ENCODE measurements at places on chromosomes 16 and 17. TPM values are rescaled to one million over a fixed set of nuclear protein-coding genes. Genes with fewer than 3 reads are reported as not detected.

SLC35G6 gene
- not detected for total RNA-seq

MYH2 gene
- not detected for total RNA-seq

NT5C gene
- total RNA-seq: 50.4 TPM

HLF gene
- 0.65 TPM for total RNA-seq

TP53TG3C gene
- total RNA-seq: not detected

DNA sequence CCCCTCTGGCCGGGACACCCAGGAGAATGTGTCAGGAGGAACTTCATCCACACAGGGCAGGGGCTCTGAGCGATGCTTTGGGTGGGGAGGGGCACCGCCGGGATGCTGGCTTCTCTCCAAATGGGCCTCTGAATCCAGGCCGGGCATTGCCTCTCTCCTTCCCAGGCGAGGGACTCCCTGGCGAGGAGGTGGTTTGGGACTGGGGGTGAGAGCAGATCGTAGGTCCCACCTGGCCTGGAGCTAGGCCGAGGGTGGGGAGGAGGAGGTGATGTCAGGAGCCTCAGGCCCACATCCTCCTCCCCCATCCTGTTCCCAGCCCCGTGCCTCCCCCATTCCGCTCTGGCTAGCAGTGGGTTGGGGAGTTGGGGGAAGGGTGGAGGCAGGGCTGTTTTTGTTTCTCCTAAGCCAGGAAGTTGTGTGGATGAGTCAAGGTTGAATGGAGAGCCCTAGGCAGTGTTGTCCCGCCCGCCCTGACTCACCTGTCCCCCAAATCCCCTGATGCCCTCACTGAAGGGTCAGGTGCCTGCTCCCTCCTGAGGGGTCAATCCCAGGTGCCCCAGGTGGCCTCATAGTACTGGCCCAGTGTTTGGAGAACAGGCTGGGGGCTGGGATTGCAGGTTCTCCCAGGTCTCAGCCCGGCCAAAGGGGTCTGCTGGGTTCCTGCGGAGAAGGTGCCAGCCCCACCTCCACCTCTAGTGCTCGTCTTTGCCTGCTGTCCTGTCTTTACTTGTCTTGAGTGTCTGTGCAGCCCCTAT, 2.8 kb downstream of the GRB7 start:
- peaks cover 3% of the 10 kb centered on the region for H3K36me3 ChIP-seq
- peaks cover 6% of the 10 kb centered on the region for H3K27me3 ChIP-seq
- H3K27ac ChIP-seq: no peak overlapping the region
- peaks cover 38% of the 10 kb centered on the region for H3K4me1 ChIP-seq

- peaks cover 45% of the 10 kb centered on the region for H3K4me1 ChIP-seq
- no peak overlapping the region for H3K4me3 ChIP-seq
- H3K36me3 ChIP-seq: peaks cover 13% of the 10 kb centered on the region
These were observed 4.6 kb upstream of the OTOA start for GRCh38 chr16:21659124-21659523.

- peaks cover 80% of the 10 kb centered on the region for H3K4me1 ChIP-seq
- peak overlapping the region; percentile 95 for H3K27ac ChIP-seq
- H3K36me3 ChIP-seq: peaks cover 14% of the 10 kb centered on the region
- DNase-seq: peak; percentile 51
These were observed 28.0 kb downstream of the PRKCB start for GRCh38 chr16:23863511-23864422.

DNA sequence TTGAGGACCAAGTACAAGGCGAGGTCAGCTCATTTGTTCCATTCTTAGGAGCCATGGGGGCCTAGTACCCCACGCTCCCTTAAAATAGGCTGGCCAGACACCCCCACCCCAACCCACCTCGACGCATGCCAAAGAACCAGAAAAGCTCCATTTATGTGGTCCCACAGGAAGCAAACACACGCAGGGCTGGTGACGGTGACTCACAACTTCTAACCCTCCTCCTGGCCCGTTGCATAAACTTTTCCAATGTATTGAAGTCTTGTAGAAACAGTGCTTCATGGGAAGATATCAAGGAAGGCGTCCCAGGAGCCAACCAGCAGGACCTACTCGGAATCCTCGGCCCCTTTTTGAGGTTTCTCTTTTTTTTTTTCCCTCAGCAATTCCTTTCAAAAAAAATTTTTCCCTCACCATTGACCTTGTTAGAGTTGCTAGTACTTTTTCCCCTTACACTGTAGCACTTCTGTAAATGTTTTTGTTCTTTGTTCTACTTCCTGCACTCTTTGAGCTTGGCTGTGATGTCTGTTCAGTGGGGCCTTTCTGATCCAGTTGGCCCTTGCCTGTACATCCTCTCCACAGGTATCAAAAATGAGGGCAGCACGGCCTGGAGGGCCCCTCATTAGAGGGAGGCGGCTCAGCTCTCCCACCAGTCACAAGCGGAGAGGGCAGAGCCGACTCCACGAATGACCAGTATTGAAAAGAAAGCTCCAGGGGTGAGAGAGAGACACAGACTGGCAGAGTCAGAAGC, 208.3 kb downstream of the RGS9 start:
- H3K27ac ChIP-seq: no peak overlapping the region
- no peak overlapping the region for H3K4me3 ChIP-seq
- H3K27me3 ChIP-seq: peaks cover 5% of the 10 kb centered on the region
- no peaks in the 10 kb centered on the region for H3K36me3 ChIP-seq
- peaks cover 3% of the 10 kb centered on the region for H3K4me1 ChIP-seq

GRCh38 chr16:85556456-85557082, 56.6 kb upstream of the GSE1 start:
- DNase-seq: peak; percentile 78
- H3K36me3 ChIP-seq: no peaks in the 10 kb centered on the region
- peaks cover 3% of the 10 kb centered on the region for H3K27me3 ChIP-seq
- H3K4me3 ChIP-seq: peak overlapping the region; percentile 91
- peaks cover 39% of the 10 kb centered on the region for H3K4me1 ChIP-seq

DNA sequence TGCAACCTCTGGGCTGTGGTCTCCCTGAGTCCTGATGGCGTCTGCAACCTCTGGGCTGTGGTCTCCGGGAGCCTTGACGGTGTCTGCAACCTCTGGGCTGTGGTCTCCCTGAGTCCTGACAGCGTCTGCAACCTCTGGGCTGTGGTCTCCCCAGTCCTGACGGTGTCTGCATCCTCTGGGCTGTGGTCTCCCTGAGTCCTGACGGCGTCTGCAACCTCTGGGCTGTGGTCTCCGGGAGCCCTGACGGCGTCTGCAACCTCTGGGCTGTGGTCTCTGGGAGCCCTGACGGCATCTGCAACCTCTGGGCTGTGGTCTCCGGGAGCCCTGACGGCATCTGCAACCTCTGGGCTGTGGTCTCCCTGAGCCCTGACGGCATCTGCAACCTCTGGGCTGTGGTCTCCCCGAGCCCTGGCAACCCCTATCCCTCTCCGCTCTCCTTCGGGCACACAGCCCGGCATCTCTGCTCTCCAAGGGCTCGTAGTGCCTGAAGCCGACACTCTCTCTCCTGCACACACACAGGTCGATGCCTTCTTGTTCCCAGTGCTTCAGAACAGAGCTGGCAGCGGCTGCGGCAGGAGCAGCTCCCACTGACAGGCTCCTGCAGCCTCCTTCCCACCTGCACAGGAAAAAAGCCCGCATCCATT, 45.6 kb downstream of the METRNL start:
- H3K36me3 ChIP-seq: no peaks in the 10 kb centered on the region
- no peak overlapping the region for H3K4me3 ChIP-seq
- H3K4me1 ChIP-seq: peaks cover 25% of the 10 kb centered on the region

GRCh38 chr17:14311981-14312380, 11.1 kb downstream of the HS3ST3B1 start:
- no peak overlapping the region for H3K27ac ChIP-seq
- peaks cover 2% of the 10 kb centered on the region for H3K27me3 ChIP-seq
- no peak overlapping the region for H3K4me3 ChIP-seq
- DNase-seq: no peak

DNA sequence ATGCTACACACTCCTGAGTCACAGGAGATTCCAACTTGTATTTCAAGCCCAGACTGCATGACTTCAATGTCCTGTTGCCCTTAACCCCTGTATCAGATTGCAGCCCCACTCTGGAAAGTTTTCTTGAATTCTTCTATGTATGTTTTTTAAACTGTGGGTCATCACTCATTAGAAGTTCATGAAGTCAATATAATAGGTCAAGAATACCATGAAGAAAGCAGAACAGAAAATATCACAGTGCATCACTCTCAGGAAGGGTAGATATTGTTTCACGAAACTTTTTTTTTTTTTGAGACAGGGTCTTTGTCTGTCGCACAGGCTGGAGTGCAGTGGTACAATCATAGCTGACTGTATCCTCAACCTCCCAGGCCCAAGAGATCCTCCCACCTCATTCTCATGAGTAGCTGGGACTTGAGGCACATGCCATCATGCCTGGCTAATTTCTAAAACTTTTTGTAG, 20.5 kb downstream of the PRKCB start:
- H3K27me3 ChIP-seq: no peaks in the 10 kb centered on the region
- no peak for DNase-seq
- H3K27ac ChIP-seq: no peak overlapping the region
- peaks cover 41% of the 10 kb centered on the region for H3K36me3 ChIP-seq

DNA sequence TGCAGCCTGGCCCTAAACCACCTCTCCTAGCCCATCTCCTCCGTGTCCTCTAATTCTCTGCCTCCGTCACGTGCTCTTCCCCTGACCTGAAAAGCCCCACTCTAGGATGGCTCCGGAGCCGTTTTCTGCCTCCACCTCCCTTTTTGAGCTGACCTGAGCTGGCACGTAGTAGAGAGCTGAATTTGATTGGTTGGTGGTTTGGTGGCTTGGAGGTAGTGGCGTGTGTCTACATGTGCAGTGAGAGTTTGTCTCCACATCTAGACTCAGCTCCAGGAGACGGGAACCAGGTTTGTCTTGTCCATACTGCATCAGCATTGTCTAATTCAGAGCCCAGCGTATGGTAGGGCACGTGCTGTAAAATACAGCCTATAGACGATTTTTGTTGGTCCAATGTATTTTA, 3.0 kb downstream of the SBK1 start:
- peaks cover 10% of the 10 kb centered on the region for H3K27me3 ChIP-seq
- H3K4me1 ChIP-seq: peaks cover 64% of the 10 kb centered on the region
- no peak for DNase-seq
- no peak overlapping the region for H3K27ac ChIP-seq
- H3K4me3 ChIP-seq: peak overlapping the region; percentile 88
- H3K36me3 ChIP-seq: peaks cover 30% of the 10 kb centered on the region

GRCh38 chr16:1072526-1073261, at the start of gene SSTR5:
Gene SSTR5, plus strand, starts transcription at chr16:1072747. Its CDS starts 6,122 bp downstream, at chr16:1078869.
- peaks cover 14% of the 10 kb centered on the region for H3K27me3 ChIP-seq
- no peak within 1 kb of the TSS for H3K4me3 ChIP-seq
- H3K27ac ChIP-seq: no peak within 1 kb of the TSS
- no peaks in the 10 kb centered on the region for H3K36me3 ChIP-seq

- no peak overlapping the region for H3K4me3 ChIP-seq
- H3K36me3 ChIP-seq: peaks cover 59% of the 10 kb centered on the region
- H3K27me3 ChIP-seq: no peaks in the 10 kb centered on the region
- no peak for DNase-seq
These were observed 107.6 kb upstream of the CHMP6 start for GRCh38 chr17:80883831-80884735.
